ENCODE measurements at places on chromosomes 7 and 10. TPM values are rescaled to one million over a fixed set of nuclear protein-coding genes. Genes with fewer than 3 reads are reported as not detected.
A peak's percentile ranks its signal among the peaks of the same experiment; 100 is the strongest.

The LRRC18 gene
- total RNA-seq, result not detected

The ASIC3 gene
- 3.6 TPM for total RNA-seq

The SLC25A40 gene
- total RNA-seq, result 37.9 TPM

The TRPV5 gene
- not detected for total RNA-seq

The MACROH2A2 gene
- total RNA-seq, result 2.9 TPM

The CNPY1 gene
- total RNA-seq, result not detected

The ZC3HAV1L gene
- total RNA-seq, result 13.6 TPM

The CTNNA3 gene
- not detected for total RNA-seq

DNA sequence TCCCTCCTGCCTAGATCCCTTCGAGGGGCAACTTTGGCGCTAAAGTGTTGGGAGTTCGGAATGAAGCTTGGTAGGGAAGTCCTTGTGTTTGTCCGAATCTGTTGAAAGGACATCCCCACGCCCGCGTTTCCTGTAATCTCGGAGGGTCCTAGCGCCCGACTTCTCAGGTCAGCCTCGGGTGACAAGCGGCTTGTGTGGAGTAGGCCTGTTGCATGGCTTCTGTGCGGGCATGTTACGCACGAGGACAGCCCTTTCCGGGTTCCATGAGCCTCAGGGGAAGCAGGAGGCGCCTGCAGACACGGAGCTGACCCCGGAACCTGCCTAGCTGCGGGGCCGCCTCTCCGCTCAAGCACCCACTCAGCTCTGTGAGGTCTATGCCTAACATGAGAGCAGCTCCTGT, 28.4 kb upstream of the AP5Z1 start:
- H3K27me3 ChIP-seq, result no peaks in the 10 kb centered on the region
- H3K36me3 ChIP-seq, result no peaks in the 10 kb centered on the region
- no peak for DNase-seq

GRCh38 chr7:16189026-16189715, 232.2 kb downstream of the CRPPA start:
- DNase-seq, result no peak
- H3K27ac ChIP-seq, result no peak overlapping the region
- no peak overlapping the region for H3K4me3 ChIP-seq

DNA sequence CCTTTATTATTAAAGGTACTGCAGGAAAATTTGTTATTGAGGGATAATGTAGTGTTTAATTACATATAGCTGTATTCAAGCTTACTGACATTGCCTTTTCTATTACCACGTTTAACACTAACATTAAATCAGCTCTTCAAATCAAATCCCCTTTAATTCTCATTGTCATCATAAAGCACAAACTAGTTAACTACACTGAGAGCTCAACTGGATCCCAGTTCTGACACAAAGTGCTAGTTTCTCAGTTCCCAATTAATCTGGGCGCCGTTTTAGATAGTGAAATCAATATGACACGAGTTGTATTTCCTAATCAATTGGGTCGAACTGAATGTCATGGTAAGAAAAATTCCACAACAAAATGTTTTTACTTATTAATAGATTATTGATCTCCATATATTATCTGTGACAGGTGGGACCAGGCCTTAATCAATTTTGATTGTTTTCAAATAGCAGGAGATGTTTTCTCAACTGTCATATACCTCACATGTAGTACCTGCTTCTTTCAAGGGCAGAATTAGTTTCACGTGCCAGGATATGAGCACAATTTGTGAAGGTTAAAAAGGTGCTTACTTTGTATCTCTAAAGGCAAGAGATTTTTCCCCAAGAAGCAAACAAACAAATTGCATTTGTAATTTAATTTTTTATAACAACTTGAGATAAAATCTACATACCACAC, 71.0 kb downstream of the AASS start:
- no peaks in the 10 kb centered on the region for H3K36me3 ChIP-seq
- no peak overlapping the region for H3K4me3 ChIP-seq
- no peak for DNase-seq

GRCh38 chr10:115831016-115831415, 442.0 kb downstream of the GFRA1 start:
- no peak overlapping the region for H3K4me3 ChIP-seq
- H3K27me3 ChIP-seq, result no peaks in the 10 kb centered on the region
- DNase-seq, result no peak
- H3K4me1 ChIP-seq, result no peaks in the 10 kb centered on the region
- no peaks in the 10 kb centered on the region for H3K36me3 ChIP-seq

GRCh38 chr7:76065016-76065612, 17.2 kb downstream of the MDH2 start:
- no peaks in the 10 kb centered on the region for H3K4me1 ChIP-seq
- H3K27ac ChIP-seq, result no peak overlapping the region
- H3K27me3 ChIP-seq, result no peaks in the 10 kb centered on the region
- no peak for DNase-seq
- H3K36me3 ChIP-seq, result peaks cover 37% of the 10 kb centered on the region
- H3K4me3 ChIP-seq, result no peak overlapping the region

DNA sequence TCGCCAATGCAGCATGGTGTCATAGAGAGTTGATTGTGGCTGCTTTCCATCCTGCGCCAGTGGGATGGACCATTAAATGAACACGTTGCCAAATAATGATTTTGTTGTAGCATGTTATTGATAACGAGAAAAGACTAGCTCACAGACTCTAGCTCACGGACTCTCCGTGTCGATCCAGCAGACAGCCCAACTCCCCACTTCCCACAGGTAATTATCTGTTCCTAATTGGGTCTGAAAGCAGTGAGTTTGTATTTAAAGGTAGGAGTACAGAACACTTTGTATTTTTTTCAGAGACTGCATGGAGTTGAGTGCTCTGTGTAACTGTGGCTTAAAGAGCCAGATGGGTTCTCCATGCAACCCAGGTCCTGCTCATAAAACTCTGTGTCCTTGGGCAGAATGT, 1250.5 kb downstream of the TYW1 start:
- H3K27me3 ChIP-seq, result no peaks in the 10 kb centered on the region
- H3K4me1 ChIP-seq, result no peaks in the 10 kb centered on the region
- H3K27ac ChIP-seq, result no peak overlapping the region
- DNase-seq, result no peak

DNA sequence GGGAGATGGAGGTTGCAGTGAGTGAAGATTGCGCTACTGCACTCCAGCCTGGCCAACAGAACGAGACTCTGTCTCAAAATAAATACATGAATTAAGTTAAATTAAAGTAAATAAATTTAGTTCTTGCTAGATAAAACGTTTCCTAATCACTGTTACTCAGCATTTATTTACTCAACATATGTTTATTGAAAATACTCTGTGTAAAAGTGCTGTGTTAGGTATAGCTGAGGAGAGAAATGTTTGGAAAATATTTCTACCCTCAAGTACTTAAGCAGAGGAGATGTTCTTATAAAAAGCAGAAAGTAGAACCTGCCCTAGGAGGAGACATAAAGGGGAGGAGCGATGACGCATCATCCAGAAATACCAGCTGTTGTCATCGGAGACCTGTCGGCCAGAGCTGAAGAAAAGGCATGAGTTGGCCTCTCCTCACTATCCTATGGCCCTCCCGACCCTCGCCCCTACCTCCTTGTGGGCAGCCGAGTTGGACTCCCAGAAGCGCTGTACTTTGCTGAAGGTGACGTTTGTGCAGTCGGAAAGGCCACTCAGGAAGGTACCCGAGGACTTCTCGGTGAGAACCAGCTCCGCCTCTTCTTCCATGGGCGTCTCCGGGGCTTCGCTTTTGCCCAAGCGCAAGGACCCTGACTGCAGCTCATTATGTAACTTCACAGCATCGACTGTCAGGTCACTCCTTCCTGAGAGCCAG, 1.1 kb downstream of the RRP12 start:
- H3K27ac ChIP-seq, result peak overlapping the region; percentile 95
- no peak for DNase-seq
- no peaks in the 10 kb centered on the region for H3K36me3 ChIP-seq
- peak overlapping the region; percentile 94 for H3K4me3 ChIP-seq
- H3K4me1 ChIP-seq, result peaks cover 15% of the 10 kb centered on the region
- H3K27me3 ChIP-seq, result no peaks in the 10 kb centered on the region

- no peaks in the 10 kb centered on the region for H3K27me3 ChIP-seq
- no peak overlapping the region for H3K27ac ChIP-seq
- H3K4me1 ChIP-seq, result no peaks in the 10 kb centered on the region
- no peaks in the 10 kb centered on the region for H3K36me3 ChIP-seq
- no peak for DNase-seq
- H3K4me3 ChIP-seq, result no peak overlapping the region
Observed at GRCh38 chr10:34074051-34074450, 739.6 kb upstream of the NRP1 start.

- no peak for DNase-seq
- H3K4me3 ChIP-seq, result no peak overlapping the region
- H3K4me1 ChIP-seq, result peaks cover 15% of the 10 kb centered on the region
Observed at GRCh38 chr10:132166216-132166950, 20.4 kb upstream of the DPYSL4 start.

- H3K27ac ChIP-seq, result no peak overlapping the region
- no peak for DNase-seq
- H3K4me1 ChIP-seq, result no peaks in the 10 kb centered on the region
- H3K4me3 ChIP-seq, result no peak overlapping the region
Observed at GRCh38 chr7:69295977-69296376, 302.3 kb upstream of the AUTS2 start.

DNA sequence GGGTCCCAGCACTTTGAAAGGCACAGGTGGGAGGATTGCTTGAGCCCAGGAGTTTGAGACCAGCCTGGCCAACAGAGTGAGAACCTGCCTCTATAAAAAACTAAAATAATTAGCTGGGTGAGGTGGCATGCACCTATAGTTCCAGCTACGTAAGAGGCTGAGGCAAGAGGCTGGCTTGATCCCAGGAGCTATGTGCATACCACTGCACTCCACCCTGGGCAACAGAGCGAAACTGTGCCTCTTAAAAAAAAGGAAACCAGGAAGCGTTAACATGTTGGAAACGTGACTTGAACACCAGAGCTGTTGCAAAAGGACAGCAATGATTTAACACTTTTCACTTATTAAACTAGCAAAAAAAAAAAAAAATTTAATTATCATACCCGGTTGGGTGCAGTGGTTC, 12.6 kb downstream of the BAZ1B start:
- no peak overlapping the region for H3K27ac ChIP-seq
- peaks cover 34% of the 10 kb centered on the region for H3K36me3 ChIP-seq
- no peaks in the 10 kb centered on the region for H3K27me3 ChIP-seq
- H3K4me3 ChIP-seq, result no peak overlapping the region
- peaks cover 11% of the 10 kb centered on the region for H3K4me1 ChIP-seq
- no peak for DNase-seq

GRCh38 chr7:26965724-26966123, 101.3 kb upstream of the SKAP2 start:
- no peak for DNase-seq
- no peak overlapping the region for H3K4me3 ChIP-seq
- no peaks in the 10 kb centered on the region for H3K4me1 ChIP-seq
- no peaks in the 10 kb centered on the region for H3K36me3 ChIP-seq

- H3K4me3 ChIP-seq, result no peak overlapping the region
- H3K36me3 ChIP-seq, result no peaks in the 10 kb centered on the region
- no peaks in the 10 kb centered on the region for H3K27me3 ChIP-seq
- no peak for DNase-seq
- no peak overlapping the region for H3K27ac ChIP-seq
- peaks cover 17% of the 10 kb centered on the region for H3K4me1 ChIP-seq
Observed at GRCh38 chr7:29193316-29194205, 1.0 kb upstream of the CHN2 start.

Data from CD8-positive, alpha-beta memory T cell (primary cell).